ENCODE measurements at places on chromosomes 4 and X. TPM values are rescaled to one million over a fixed set of nuclear protein-coding genes. Genes with fewer than 3 reads are reported as not detected.

Gene CXorf49
- not detected for total RNA-seq

Gene CT45A8
- not detected for total RNA-seq

Gene GPR78
- not detected for total RNA-seq

Gene SCD5
- 37.3 TPM for total RNA-seq

Gene PIR
- total RNA-seq, result 285 TPM

Gene TMPRSS11D
- not detected for total RNA-seq

Gene FGF13
- 0.09 TPM for total RNA-seq

Gene VCX3B
- total RNA-seq, result not detected

Gene MTMR8
- total RNA-seq, result not detected

Gene PPEF2
- not detected for total RNA-seq

Gene TIMP1
- total RNA-seq, result 361 TPM

Gene NOX1
- total RNA-seq, result not detected

Gene INTS12
- 15.1 TPM for total RNA-seq

Gene GPR50
- total RNA-seq, result not detected

Gene MAGEE2
- not detected for total RNA-seq

Gene FGFBP1
- total RNA-seq, result not detected

Gene DCAF8L2
- total RNA-seq, result 0.19 TPM

Gene USP27X
- 2.7 TPM for total RNA-seq

Gene RBM46
- not detected for total RNA-seq

Gene SH3BP2
- total RNA-seq, result 32.8 TPM

Gene FAT4
- 42.5 TPM for total RNA-seq

Gene PCDH10
- 15.1 TPM for total RNA-seq

Gene CT45A3
- total RNA-seq, result not detected

Gene MAGEA11
- total RNA-seq, result not detected

Gene S100G
- total RNA-seq, result not detected

Gene CXCL1
- total RNA-seq, result 33.4 TPM

Gene SLC25A43
- 15.5 TPM for total RNA-seq

Gene GPRIN3
- total RNA-seq, result 3.2 TPM

Gene SPANXA1
- total RNA-seq, result not detected

Gene KCNE5
- 0.09 TPM for total RNA-seq

Gene SNCA
- total RNA-seq, result 56.8 TPM

Gene KIAA1210
- total RNA-seq, result not detected

Gene MMRN1
- total RNA-seq, result 417 TPM

Gene SYNPO2
- 0.85 TPM for total RNA-seq

Gene MSMO1
- 55.5 TPM for total RNA-seq

Gene FAM90A26
- not detected for total RNA-seq

Gene CPZ
- total RNA-seq, result not detected

Gene NAT8L
- total RNA-seq, result 0.09 TPM

Gene TCP11X2
- not detected for total RNA-seq

Gene XG
- 0.09 TPM for total RNA-seq

Gene NUP62CL
- not detected for total RNA-seq

Gene UGT2B10
- not detected for total RNA-seq

Gene RPS6KA3
- total RNA-seq, result 96.4 TPM

Gene IBSP
- not detected for total RNA-seq

Gene GUCY1B1
- total RNA-seq, result 2.2 TPM
